ENCODE measurements at places on chromosomes 16 and 17.

GRCh38 chr17:34442387-34443111 is 79.5 kb upstream of the CCL1 start:
- DNase-seq: no peak

- DNase-seq: no peak
Measured at GRCh38 chr16:1689853-1690252, 11.8 kb downstream of the JPT2 start.

DNA sequence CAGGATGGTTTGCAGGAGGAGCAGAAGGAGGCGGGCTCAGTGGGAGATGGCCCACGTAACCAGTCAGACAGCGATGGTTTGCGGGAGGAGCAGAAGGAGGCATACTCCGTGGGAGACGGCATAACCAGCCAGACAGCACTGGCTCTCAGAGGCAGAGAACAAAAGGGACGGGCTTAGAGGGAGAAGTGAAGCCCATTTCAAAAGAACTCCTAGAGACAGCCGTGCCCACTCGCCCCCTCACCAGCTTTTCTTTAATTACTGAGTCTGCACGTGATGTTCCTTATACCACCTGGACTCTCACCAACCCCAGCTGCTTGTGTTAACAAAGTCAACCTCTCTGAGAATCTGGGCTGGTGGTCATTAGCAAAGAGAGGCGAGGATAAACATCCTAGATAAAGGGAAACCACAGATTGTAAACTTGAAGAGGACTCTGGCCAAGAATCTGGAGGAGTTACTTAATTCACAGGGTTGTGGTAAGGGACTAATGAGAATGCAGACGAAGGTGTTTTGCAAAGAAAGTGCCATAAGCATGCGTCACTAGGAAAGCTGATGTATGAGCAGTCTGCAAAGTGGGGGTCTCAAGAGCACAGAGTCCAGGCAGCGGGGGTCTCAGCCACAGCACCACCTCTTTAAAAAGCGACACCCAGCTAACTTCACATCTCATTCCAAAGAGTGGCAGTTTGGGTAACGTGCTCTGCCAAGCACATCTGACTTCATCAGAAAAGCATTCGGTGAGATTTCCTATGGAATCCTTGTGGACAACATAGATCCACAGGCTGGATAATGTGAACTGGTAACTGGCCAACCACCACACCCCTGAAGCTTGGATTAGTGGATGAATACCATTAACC is 51.7 kb downstream of the NXN start:
- peak; percentile 86 for DNase-seq

DNA sequence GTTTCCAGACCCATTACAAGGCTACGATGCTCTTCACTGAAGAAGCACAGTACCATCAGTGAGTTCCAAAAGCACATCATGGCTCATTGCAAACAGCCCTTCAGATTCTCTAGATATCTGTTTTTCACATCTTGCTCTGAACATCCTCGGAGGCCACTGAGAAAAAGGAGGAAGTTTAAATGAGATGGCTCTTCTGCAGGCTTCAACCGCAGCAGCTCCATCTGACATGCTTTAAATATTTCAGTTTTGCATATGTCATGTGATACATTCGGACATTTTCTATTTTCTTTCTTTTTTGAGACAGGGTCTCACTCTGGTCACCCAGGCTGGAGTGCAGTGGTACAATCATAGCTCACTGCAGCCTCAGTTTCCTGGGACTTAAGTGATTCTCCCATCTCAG is 396.8 kb downstream of the NPIPA8 start:
- DNase-seq: no peak

DNA sequence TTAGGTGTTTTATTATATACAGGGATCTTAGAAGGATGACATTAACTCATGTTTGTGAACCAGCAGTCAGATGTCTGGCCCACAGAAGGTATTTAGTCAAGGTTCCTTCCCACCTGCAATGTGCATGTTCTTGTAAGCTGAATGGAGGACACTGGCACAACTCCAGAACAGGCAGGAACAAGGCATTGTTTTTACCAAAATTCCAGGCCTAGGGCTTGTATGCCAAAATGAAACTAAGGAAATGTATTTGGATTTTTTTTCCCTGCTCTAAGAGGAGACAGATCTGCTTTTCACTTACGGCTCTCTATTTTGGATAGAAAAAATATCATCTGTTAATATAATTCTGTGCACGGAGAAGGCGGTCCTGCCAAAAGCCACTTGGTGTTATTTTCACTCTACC is 312.5 kb downstream of the GRIN2A start:
- no peak for DNase-seq

- DNase-seq: no peak
Measured at GRCh38 chr16:1794221-1794871, 841 bp upstream of the IGFALS start.

GRCh38 chr16:90020260-90020837 is 1.1 kb upstream of the DBNDD1 start:
- DNase-seq: no peak

GRCh38 chr16:75218256-75219076 is at the start of gene CTRB1:
TSS of gene CTRB1 (plus strand) at chr16:75218988. CDS start at chr16:75219008, 20 bp downstream.
- DNase-seq: no peak

GRCh38 chr16:78348886-78349285 is 249.4 kb downstream of the WWOX start:
- no peak for DNase-seq

GRCh38 chr17:1137465-1137894 is 42.3 kb downstream of the ABR start:
- no peak for DNase-seq

DNA sequence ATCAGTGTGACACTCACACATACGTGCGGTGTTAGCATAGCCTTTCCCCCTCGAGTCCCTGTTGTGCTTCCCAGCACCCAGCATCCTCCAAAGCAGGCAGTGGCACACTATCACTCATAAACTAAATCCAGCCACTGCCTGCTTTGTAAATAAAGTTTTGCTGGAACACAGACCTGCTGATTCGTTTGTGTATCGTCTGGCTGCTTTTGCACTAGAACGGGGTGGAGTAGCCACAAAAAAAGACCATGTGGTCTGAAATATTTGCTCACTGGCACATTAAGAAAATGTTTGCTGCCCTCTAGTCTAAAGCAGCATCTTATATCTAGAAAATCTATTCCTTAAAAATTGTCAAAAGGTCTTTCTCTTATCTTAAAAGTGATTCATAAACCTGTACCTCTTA is 341.2 kb upstream of the ZFHX3 start:
- DNase-seq: no peak

- DNase-seq: no peak
Measured at GRCh38 chr17:49079840-49080663, 52.5 kb upstream of the B4GALNT2 start.

- DNase-seq: no peak
Measured at GRCh38 chr17:33974276-33974675, 280.8 kb upstream of the CCL2 start.

DNA sequence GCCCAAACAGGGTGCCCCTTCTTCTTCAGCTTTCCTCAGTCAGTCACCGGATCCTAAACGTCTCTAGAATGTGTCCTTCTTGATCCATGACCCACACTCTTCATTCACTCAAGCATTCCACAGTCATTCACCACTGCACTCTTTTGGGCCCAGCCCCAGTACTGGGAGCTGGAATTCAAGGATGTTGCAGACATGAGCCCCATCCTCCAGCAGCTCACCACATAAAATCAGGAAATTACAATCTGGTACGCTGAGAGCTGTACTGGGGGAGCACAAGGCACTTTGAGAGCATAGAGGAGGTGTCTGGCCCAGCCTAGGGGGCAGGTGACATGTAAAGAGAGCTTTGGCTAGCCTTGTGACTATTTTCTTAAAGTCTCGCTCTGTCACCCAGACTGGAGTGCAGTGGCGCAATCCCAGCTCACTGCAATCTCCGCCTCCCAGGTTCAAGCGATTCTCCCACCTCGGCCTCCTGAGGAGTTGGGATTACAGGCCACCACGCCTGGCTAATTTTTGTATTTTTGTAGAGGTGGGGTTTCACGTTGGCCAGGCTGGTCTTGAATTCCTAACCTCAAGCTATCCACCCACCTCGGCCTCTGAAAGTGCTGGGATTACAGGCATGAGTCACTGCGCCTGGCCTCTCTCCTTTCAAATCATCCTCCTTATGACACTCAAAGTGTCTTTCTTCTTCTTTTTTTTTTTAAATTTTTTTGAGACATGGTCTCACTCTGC is 18.7 kb downstream of the CES4A start:
- DNase-seq: no peak

GRCh38 chr17:74938194-74938950 is 2.7 kb downstream of the OTOP3 start:
- DNase-seq: no peak

DNA sequence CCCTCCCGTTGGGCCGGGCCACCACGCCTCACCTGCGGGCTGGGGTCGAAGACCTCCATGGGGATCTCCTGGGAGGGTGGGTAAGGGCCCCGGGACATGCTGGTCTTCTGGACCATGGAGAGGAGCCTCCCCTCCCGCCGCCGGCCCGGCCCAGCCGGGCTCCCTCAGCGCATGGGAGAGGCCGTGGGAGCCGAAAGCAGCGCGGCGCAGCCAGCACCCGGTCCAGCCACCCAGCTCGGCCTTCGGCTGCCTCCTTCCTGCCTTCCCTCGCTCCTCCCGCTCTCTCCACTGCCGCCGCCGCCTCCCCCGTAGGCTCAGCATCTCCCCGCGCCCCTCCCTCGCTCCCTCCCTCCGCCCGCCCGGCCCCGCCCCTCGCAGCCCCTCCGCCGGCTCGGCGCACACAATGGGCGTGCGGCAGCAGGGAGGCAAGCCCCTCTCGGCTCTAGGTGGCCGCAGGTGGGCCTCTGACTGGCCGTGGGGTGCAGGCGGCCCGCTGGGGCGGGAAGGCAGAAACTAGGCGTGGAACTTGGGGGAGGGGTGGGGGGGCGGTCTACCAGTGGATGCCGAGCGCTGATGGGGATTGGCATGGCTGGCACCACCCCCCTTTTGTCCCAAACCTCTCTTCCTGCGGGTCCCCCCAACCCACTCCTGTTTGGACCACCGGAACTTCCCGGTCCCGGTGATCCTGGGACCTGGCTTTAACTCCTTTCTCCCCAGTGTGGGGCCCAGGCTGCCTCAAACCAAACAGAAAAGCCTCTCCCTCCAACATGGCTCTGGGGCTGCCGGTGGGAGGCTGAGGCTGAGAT is at the start of gene CACNB1:
Gene CACNB1 (minus strand): TSS at position 290 of the 806 bp plus-strand sequence. CDS start 174 bp downstream, at position 116.
- DNase-seq: peak; percentile 93

DNA sequence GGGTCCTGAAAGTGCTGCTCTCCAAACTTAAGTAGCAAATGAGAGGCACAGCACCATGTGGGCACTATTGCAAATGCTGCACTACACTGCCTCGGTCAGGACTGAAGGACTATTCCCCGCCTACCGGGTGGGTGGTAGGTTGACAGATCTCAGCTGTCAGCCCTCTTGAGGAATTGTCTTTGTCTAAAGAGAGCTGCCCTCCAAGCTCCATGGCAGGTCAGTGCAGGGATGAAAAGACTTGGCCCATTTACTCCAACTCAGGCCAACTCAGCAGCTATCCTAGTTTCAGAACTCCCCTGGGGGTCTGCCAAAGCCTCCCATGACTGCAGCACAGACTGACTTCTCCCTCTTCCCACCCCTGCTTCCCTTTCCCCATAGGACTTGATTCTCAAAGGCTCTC is 3.4 kb upstream of the PDZD9 start:
- DNase-seq: no peak

DNA sequence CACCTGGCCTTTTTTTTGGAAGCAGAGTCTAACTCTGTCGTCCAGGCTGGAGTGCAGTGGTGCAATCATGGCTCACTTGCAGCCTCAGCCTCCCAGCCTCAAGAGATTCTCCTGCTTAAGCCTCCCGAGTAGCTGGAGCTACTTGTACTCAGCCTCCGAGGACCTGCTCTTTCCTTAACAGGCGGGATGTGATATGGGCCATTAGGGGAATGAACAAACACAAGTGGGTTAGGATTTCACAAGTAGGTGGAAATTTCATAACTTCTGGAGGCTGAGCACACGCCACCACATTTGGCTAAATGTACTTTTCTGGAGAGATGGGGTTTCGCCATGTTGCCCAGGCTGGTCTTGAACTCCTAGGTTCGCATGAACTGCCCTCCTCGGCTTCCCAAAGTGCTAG is 4.1 kb downstream of the PAM16 start:
- DNase-seq: no peak

DNA sequence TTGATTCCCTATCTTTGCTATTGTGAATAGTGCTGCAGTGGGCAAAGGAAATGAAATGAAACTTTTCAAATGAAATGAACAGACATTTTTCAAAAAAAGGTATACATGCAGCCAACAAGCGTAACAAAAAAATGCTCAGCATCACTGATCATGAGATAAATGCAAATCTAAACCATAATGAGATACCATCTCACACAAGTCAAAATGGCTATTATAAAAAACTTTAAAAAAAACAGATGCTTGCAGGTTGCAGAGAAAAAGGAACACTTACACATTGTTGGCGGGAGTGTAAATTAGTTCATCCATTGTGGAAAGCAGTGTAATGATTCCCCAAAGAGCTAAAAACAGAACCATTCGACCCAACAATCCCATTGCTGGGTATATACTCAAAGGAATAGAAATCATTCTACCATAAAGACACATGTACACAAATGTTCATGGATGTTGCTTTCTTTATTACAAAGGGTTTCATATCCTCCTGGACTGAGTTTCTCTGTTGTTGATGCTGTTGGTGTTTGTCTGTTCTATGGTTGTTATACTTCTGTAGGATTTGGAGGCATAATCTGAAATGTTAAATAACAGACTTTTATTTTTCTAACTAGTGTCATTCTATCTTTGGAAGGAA is 99.3 kb upstream of the SOX9 start:
- no peak for DNase-seq

DNA sequence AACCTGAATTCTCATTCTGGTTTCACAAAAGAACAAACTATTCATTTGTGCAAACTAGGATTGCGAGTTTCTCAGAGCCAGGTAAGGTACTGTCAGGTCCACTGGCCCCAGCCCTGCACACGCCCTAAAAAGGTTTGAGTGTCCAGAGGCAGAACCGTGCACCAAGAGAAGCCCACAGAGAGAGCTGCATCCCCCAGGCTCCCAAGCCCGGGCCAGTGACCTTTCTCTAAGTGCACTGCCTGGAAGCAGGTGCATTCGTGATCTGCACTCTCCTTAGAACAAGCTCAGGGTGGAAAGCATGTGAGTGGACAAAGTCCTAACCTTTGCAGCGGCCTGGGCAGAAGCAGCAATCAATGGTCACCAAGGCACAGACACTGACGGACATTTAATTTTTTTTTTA is 26.8 kb downstream of the MEAK7 start:
- DNase-seq: no peak

- no peak for DNase-seq
Measured at GRCh38 chr16:67548265-67549126, 13.8 kb upstream of the CTCF start.

DNA sequence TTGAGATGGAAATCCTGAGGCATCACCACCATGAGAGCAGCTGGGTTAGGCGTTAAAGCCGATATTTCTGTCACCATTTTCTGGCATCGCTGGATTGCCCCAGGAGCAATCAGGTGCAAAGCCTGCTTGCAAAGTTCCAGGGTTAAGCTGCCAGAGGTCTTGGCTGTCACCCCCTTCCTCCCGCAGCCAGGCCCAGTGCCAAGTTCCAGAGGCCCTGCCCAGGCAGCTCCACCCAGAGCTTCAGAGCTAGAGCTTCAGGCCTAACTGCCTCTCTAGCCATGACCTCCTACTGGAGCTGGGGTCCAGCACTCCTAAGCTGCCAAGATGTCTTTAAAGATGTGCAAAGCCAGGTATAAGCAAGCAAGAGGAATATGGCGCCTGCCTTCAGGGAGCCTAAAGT is 8.8 kb upstream of the TMEM238L start:
- peak; percentile 67 for DNase-seq

GRCh38 chr17:29393436-29393835 is 3.3 kb downstream of the TAOK1 start:
- no peak for DNase-seq

Measured in tongue (tissue), 3 donors.